ENCODE measurements at places on chromosomes 2 and 18.

- H3K4me3 ChIP-seq = peak overlapping the region; percentile 71
- H3K36me3 ChIP-seq = peaks cover 58% of the 10 kb centered on the region
- DNase-seq = no peak
- peaks cover 78% of the 10 kb centered on the region for H3K4me1 ChIP-seq
- peak overlapping the region; percentile 90 for H3K27ac ChIP-seq
- no peaks in the 10 kb centered on the region for H3K27me3 ChIP-seq
Measured at GRCh38 chr2:236548179-236548921, 21.3 kb upstream of the ACKR3 start.

- peak overlapping the region; percentile 97 for H3K27ac ChIP-seq
- H3K27me3 ChIP-seq = peaks cover 1% of the 10 kb centered on the region
- peaks cover 11% of the 10 kb centered on the region for H3K36me3 ChIP-seq
- H3K4me1 ChIP-seq = peaks cover 43% of the 10 kb centered on the region
- DNase-seq = peak; percentile 38
Measured at GRCh38 chr2:64035072-64035942, 16.1 kb upstream of the VPS54 start.

DNA sequence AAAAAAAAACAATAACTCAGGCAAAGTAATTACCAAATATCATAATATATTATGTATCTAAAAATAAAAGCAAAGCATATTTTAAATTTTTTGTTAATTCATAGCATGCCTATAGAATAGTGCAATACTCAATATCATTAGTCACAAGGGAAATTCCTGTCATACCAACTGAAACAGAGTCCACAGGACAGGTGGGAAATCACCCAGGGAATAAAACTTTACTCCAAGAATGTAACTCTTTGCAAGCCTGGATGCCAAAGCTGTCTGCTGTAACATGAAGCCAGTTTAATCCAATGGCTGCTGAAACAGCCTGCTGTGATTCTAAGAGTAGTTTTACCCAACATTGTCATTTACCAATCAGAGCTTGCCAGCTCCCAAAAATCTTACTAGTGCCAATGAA, 40.0 kb upstream of the SULT1C3 start:
- H3K27ac ChIP-seq = no peak overlapping the region
- no peak for DNase-seq
- no peaks in the 10 kb centered on the region for H3K27me3 ChIP-seq
- no peaks in the 10 kb centered on the region for H3K4me1 ChIP-seq

DNA sequence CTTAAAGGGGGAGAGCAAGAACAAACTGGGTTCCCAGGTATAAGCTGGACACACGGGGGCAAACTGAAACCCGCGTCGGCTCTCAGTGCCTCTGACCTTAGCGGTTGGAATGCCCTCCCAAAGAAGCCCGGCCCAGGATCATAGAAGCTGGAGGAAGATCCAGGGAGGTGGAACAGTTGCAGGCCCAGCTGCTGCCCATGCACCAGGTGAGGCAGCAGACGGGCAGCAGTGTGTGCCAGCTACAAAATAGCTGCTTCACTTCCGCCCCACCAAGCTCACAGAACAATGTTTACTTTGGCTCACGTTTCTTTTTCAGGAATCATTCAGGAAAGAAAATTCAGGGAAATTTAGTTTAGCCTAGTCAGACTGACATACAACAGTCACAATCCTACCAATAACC, 3.9 kb upstream of the ERMN start:
- no peaks in the 10 kb centered on the region for H3K27me3 ChIP-seq
- no peak overlapping the region for H3K27ac ChIP-seq
- H3K4me3 ChIP-seq = no peak overlapping the region
- DNase-seq = no peak
- H3K4me1 ChIP-seq = peaks cover 39% of the 10 kb centered on the region

- no peak overlapping the region for H3K27ac ChIP-seq
Measured at GRCh38 chr2:11680901-11681721, 11.1 kb upstream of the NTSR2 start.

DNA sequence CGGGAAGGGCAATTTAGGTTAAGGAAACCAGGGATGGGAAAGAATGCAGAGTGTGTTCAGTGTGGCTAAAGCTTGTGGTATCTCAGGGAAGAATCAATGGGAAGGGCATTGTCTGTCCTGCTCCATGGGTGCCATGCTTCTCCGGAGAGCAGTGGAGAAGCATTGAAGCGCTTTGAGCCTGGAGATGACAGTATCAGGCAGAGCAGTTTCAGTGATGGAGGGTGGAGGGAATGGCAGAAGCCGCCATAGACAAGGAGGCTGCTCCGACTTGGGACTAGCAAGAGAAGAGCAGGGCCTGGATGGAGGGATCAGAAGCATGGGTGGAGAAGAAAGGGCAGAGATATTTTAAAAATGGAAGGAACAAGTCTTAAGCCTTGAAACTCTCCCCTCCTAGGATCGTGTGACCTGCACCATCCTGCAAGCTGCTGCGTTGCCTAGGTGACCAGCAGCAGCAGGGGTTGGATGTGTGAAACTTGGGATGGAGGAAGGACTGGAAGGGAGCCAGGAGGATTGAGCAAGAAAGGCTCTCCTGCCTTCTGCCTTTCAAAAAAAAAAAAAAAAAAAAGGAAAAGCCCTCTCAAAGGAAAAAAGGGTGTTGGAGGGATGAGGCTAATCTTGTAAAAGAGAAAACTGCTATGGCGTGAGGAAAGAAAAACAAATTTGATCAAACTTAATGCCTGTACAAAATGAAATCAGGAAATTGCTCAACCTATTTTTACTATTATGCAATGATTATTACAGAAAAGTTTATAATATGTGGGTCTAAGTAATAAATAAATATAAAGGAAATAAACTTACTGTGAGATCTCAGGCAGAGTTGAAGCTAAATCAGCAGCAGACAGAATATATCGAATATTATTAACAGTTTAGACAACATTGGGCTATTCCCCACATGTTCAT, 493.8 kb upstream of the NRP2 start:
- H3K36me3 ChIP-seq = no peaks in the 10 kb centered on the region
- DNase-seq = no peak
- no peak overlapping the region for H3K4me3 ChIP-seq
- H3K27me3 ChIP-seq = no peaks in the 10 kb centered on the region

- no peaks in the 10 kb centered on the region for H3K36me3 ChIP-seq
- DNase-seq = no peak
- no peak overlapping the region for H3K4me3 ChIP-seq
- H3K27me3 ChIP-seq = no peaks in the 10 kb centered on the region
Measured at GRCh38 chr2:192544371-192544955, 349.7 kb upstream of the TMEFF2 start.

GRCh38 chr2:113806217-113806913, 49.9 kb upstream of the SLC35F5 start:
- no peaks in the 10 kb centered on the region for H3K36me3 ChIP-seq
- no peak overlapping the region for H3K4me3 ChIP-seq
- no peaks in the 10 kb centered on the region for H3K4me1 ChIP-seq
- no peak for DNase-seq
- no peak overlapping the region for H3K27ac ChIP-seq

GRCh38 chr2:10211844-10212422, 89.4 kb downstream of the RRM2 start:
- H3K4me1 ChIP-seq = peaks cover 1% of the 10 kb centered on the region
- no peak overlapping the region for H3K27ac ChIP-seq
- no peaks in the 10 kb centered on the region for H3K27me3 ChIP-seq
- H3K36me3 ChIP-seq = peaks cover 11% of the 10 kb centered on the region

DNA sequence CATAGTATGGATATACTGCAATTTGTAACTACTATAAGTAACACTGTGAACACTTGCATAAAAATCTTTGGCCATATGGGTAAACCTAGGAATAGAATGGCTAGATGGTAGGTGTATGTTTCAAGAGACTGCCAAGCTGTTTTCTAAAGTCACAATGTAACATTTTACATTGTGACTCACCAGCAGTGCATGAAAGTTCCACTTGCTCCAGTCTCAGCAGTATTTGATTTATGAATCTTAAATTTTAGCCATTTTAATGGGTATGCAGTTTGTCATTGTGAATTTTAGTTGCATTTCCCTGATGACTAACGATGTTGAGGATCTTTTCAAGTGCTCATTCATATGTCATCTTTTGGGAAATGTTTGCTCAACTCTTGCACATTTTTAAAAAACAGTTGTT, 86.1 kb downstream of the FARSB start:
- no peaks in the 10 kb centered on the region for H3K27me3 ChIP-seq
- H3K36me3 ChIP-seq = peaks cover 23% of the 10 kb centered on the region
- H3K27ac ChIP-seq = no peak overlapping the region
- DNase-seq = no peak
- H3K4me1 ChIP-seq = peaks cover 7% of the 10 kb centered on the region

DNA sequence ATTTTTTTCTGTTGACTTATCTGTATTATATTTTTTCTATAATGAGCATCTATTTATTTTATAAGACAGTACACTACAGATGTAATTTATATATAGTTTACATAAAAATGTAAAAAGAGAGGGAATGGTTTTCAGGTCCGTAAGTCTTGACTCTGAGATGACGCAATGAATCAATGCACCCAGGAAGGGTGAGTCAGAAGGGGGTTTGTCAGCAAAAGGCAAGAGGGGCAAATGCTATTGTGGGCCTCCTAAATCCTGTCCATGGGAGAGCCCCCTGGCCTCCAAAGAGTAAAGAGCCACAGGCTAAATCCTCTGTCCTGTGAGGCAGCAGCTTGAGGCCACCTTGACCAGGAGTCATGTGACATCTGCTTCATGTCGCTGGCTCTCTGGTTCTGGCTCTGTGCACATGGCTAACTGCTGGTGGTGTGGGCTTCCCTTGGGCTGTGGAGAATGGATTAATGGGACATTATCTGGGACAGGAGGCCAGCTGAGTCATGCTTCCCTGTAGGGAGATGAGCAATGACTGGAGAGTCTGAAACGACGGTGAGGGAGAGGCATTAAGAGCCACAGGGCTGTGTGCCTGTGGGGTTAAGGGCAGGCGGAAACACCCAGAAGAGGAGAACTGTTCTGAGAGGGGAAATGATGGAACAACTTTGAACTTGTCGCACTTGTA, 22.8 kb upstream of the ASB18 start:
- H3K4me1 ChIP-seq = no peaks in the 10 kb centered on the region
- no peak overlapping the region for H3K4me3 ChIP-seq
- H3K36me3 ChIP-seq = no peaks in the 10 kb centered on the region

GRCh38 chr18:57885931-57886330, 82.8 kb upstream of the ATP8B1 start:
- H3K36me3 ChIP-seq = no peaks in the 10 kb centered on the region
- DNase-seq = no peak
- H3K4me1 ChIP-seq = no peaks in the 10 kb centered on the region

- DNase-seq = no peak
- H3K27me3 ChIP-seq = peaks cover 11% of the 10 kb centered on the region
- H3K4me3 ChIP-seq = no peak overlapping the region
- H3K27ac ChIP-seq = no peak overlapping the region
- H3K4me1 ChIP-seq = peaks cover 8% of the 10 kb centered on the region
Measured at GRCh38 chr2:74619651-74620297, 28.4 kb downstream of the M1AP start.

- no peaks in the 10 kb centered on the region for H3K36me3 ChIP-seq
- no peak overlapping the region for H3K4me3 ChIP-seq
- H3K27me3 ChIP-seq = no peaks in the 10 kb centered on the region
- H3K27ac ChIP-seq = no peak overlapping the region
Measured at GRCh38 chr2:128791120-128791984, 472.7 kb upstream of the HS6ST1 start.

DNA sequence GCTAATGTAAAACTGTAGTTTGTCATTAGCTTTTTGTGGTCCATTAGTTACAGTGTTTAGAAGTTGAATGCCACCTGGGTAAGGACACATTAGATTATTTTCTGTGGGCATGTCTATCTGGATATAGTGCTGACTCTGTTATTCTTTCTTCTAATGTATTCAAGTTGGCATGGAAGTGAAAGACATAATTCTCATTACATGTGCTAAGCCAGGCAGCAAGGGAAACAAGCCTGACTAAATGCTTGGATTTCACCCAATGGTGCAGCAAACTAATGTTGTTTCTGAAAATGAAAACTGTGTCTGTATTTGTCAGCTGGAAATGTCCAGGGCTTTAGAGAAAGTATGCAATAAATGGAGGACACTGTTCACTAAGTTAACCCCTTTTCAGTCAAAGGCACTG, 100.7 kb downstream of the NUP35 start:
- H3K27ac ChIP-seq = no peak overlapping the region
- H3K36me3 ChIP-seq = peaks cover 3% of the 10 kb centered on the region
- DNase-seq = no peak
- H3K4me1 ChIP-seq = no peaks in the 10 kb centered on the region

DNA sequence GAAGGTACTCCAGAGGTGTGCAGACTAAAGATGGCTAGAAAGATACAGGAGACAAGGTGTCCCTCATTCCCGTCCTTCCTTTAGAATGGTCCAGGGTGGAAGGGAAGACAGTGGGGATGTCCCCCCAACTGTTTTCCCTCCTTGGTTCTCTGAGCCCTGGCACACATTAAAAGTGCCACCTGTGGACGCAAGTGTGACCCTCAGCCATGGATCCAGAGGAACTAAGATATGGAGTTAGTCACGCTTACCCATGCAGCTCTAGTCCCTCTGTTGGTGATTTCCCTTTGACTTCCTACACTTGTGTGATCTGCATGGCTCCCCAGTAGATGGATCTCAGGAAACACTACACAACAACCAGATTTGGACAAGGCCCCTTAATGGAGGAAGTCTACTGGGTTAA, 113.1 kb upstream of the SRD5A2 start:
- no peak for DNase-seq
- no peaks in the 10 kb centered on the region for H3K27me3 ChIP-seq
- peaks cover 3% of the 10 kb centered on the region for H3K36me3 ChIP-seq
- H3K4me3 ChIP-seq = no peak overlapping the region
- H3K4me1 ChIP-seq = no peaks in the 10 kb centered on the region
- no peak overlapping the region for H3K27ac ChIP-seq

- H3K4me3 ChIP-seq = peak overlapping the region; percentile 90
- DNase-seq = no peak
- H3K36me3 ChIP-seq = peaks cover 35% of the 10 kb centered on the region
- H3K27ac ChIP-seq = peak overlapping the region; percentile 87
- H3K27me3 ChIP-seq = peaks cover 7% of the 10 kb centered on the region
Measured at GRCh38 chr2:173355866-173356508, 1.3 kb downstream of the CDCA7 start.

DNA sequence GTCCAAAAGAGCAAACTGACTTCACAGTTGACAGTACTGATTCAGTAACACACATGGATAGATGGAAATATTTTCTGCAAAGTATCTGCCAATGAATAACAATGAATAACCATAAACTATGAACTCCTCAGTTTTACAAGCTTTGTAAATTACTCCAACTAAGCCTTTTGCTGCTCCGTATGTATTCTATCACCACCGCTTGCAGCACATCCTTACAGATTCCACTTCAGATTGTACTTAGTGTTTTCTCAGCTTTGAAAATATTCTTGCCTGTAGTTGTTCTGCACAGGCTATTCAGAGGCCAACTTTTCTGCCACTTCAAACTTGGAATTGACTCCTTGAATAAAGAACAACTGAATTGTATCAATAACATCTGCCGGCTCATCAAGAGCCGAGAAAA, 36.2 kb downstream of the TLK1 start:
- no peak overlapping the region for H3K27ac ChIP-seq
- peaks cover 5% of the 10 kb centered on the region for H3K4me1 ChIP-seq
- H3K27me3 ChIP-seq = no peaks in the 10 kb centered on the region
- no peak for DNase-seq
- H3K4me3 ChIP-seq = no peak overlapping the region
- H3K36me3 ChIP-seq = peaks cover 4% of the 10 kb centered on the region

DNA sequence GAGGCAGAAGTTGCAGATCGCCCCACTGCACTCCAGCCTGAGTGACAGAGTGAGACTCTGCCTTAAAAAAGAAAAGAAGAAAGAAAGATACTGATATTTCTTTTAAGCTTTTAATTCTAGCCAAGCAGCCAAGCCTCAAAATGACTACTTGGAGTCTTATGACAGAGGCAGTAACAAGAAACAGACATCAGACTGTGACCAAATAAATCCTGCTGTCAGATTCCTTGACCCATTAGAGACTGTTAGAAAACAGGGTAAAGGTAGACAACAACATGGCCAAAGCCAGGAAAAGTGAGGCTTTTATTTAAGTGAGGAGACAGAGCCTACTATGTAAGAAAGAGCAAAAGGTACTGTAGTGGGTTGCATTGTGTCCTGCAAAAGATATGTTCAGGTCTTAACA, 83.4 kb upstream of the NARS1 start:
- no peak overlapping the region for H3K4me3 ChIP-seq
- no peaks in the 10 kb centered on the region for H3K36me3 ChIP-seq
- no peak overlapping the region for H3K27ac ChIP-seq
- no peak for DNase-seq
